A549 treated with Mapracorat at 1 μM for 4 hours (cell line): ENCODE measurements at places on chromosomes 3 and 15. TPM values are rescaled to one million over a fixed set of nuclear protein-coding genes. Genes with fewer than 3 reads are reported as not detected.

Gene GUCA1C
- not detected in 5 replicates for total RNA-seq

Gene GOLGA8Q
- total RNA-seq, result 0.17 to 0.22 TPM in 2 of 5 replicates, not detected in the others

Gene FGD5
- total RNA-seq, result not detected in 5 replicates

Gene UBAP1L
- 0.55 to 2.0 TPM (median 0.74 TPM) in 5 replicates for total RNA-seq

Gene CCDC54
- not detected in 5 replicates for total RNA-seq

Gene CCDC33
- total RNA-seq, result 6.7 to 8.9 TPM (median 7.2 TPM) in 5 replicates

Gene CKMT1B
- 2.7 to 5.1 TPM (median 3.3 TPM) in 5 replicates for total RNA-seq

Gene NTRK3
- total RNA-seq, result 14.9 to 26.3 TPM (median 24.5 TPM) in 5 replicates

Gene UPK1B
- total RNA-seq, result 10.7 to 14.6 TPM (median 12.3 TPM) in 5 replicates

Gene VGLL3
- total RNA-seq, result 5.1 to 15.1 TPM (median 9.3 TPM) in 5 replicates

Gene MME
- total RNA-seq, result not detected in 5 replicates

Gene KNG1
- not detected in 5 replicates for total RNA-seq

Gene FOXP1
- 7.0 to 9.6 TPM (median 8.1 TPM) in 5 replicates for total RNA-seq

Gene CLDN11
- total RNA-seq, result 0.13 to 0.21 TPM (median 0.18 TPM) in 3 of 5 replicates, not detected in the others

Gene TTLL13
- total RNA-seq, result 0.07 to 0.59 TPM (median 0.10 TPM) in 4 of 5 replicates, not detected in the other

Gene PAK2
- 32.1 to 44.0 TPM (median 38.9 TPM) in 5 replicates for total RNA-seq

Gene PP2D1
- not detected in 5 replicates for total RNA-seq

Gene TNFSF10
- total RNA-seq, result 0.08 to 0.15 TPM (median 0.14 TPM) in 3 of 5 replicates, not detected in the others
